ENCODE measurements at places on chromosomes 7 and 10. TPM values are rescaled to one million over a fixed set of nuclear protein-coding genes. Genes with fewer than 3 reads are reported as not detected.

The RPP30 gene
- total RNA-seq = 70.9 TPM

The KLF14 gene
- total RNA-seq = 0.32 TPM

The PRSS2 gene
- total RNA-seq = not detected

The MMD2 gene
- total RNA-seq = 0.11 TPM

DNA sequence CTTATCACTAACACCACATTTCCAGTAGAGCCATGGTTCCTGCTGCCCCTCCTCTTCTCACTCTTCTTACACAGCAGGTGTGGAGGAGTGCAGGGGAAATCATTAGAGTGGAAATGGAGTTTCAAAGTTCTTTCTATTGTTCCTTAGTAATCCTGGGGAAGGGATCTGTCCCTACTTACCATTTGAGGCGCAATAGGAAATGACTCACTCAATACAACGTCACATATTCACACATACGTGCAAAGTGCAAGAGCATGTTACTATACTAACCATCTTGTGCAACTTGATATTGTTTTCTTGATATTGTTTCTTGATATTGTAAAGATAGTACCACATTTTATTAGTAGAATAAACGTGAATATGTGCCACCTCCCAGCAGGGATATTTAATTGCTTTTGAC is 1010.2 kb downstream of the DNAJB9 start:
- no peak for DNase-seq
